ENCODE measurements at places on chromosomes 11 and 22.

GRCh38 chr11:120869516-120870011 is 154.3 kb upstream of the TBCEL start:
- DNase-seq = no peak

- no peak for DNase-seq
These were observed 36.4 kb downstream of the RAB30 start for GRCh38 chr11:83035070-83035854.

DNA sequence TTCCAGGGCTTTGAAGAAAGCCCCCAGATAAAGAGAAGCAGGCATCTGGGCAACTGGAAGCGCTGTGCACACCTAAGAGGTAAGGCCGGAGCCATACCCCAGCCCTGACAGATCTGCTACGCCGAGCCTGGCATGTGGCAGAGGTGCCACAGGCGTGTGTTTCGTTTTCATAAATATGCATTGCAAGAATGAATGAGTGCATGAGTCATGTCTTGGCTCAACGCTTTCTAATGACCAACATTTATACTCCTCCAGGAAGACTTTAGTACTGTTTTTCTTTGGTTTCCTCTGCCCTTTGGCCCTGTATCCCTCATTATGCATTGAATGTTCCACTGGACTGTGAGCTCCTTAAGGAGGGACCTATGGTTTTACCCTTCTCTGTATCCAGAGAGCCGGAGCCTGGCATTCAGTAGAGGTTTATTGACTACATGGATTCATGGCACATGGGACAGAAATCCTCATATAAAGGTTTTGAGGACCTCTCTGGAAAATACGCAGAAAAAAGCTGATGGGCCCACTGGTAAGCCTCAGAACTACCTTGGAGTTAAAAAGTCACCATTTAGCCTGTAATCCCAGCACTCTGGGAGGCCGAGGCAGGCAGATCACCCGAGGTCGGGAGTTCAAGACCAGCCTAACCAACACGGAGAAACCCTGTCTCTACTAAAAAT is 38.9 kb upstream of the CSNK2A3 start:
- no peak for DNase-seq

- DNase-seq = no peak
These were observed 100.5 kb downstream of the TTC17 start for GRCh38 chr11:43459246-43459645.

GRCh38 chr11:1285876-1286275 is 23.6 kb downstream of the TOLLIP start:
- DNase-seq = no peak

DNA sequence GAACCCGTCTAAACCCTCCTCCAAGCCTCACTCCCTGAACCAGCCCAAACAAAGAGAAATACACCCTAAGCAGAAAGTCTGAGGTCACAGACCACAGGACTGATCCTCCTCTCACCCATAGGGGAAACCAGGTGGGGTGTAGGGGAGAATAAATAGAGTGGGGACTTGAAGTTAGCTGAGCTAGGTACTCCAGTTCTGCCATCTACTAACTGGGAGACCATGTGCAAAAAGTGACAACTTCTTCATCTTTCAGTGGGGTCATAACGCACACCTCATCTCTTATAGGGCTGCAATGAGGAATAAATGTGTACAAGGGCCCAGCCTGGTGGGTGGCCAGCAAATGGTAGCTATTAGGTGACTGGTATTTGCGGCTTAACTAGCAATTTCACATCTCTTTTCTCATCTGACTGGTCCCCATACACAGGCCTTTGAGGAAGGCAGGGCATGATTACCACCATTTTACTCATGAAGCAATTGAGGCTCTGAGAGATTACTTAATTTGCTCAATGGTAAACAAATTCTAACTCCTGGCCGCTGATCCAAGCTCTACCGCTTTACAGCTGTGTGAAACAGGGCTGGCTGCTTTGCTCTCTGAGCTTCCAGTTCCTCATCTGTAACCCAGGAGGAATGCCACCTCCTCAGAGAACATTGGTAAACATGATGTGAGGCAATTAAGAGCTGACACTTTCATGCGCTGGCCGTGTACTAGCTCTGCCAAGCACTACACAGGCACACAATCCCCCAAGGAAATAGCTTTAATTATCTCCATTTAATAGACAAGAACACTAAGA is 16.6 kb downstream of the TBC1D10A start:
- DNase-seq = no peak

GRCh38 chr11:123696183-123696582 is 41.8 kb upstream of the SCN3B start:
- no peak for DNase-seq

DNA sequence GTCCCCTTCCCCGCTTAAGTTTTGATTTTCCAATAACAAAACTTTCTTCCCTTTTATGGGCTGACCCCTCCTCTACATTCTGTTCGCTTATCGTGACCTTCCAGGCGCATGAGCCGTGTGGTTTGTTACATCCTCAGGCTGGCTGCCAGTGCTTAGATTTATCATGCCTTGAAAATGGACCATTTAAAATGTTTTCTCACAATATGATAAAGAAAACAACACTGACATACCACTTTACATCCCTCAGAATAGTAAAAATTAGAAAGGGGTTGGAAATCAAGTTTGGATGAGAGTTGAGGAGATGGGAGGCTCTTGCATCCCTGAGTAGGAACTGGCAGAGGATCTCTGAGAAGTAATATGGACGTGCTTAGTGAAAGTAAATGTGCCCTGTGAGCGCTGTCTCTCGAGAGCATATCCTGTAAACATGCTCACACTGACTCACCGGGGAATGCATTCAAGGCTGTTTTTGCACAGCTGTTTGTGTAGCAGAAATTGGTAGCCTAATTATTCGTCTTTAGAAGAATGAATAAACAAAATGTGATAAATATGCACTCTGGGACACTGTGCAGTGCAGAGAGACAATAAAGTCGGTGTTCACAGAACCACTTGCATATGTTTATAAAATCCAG is 17.1 kb upstream of the TOLLIP start:
- no peak for DNase-seq

DNA sequence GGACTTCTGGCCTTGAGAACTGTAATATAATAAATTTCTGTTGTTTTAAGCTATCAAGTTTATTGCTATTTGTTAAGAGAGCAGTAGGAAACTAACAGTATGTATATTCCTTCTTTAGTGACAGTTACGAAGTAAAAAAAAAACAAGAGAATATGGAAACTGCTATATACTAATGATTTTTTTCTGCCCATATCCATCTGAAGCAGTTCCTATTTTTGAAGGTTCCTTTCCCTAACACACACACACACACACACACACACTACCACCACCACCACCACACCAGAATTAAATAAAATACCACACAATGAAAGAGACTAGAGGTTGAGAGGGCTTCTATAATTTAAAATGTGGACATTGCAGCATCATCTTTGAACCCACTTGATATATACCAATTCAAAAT is 44.4 kb upstream of the CARD18 start:
- DNase-seq = no peak

DNA sequence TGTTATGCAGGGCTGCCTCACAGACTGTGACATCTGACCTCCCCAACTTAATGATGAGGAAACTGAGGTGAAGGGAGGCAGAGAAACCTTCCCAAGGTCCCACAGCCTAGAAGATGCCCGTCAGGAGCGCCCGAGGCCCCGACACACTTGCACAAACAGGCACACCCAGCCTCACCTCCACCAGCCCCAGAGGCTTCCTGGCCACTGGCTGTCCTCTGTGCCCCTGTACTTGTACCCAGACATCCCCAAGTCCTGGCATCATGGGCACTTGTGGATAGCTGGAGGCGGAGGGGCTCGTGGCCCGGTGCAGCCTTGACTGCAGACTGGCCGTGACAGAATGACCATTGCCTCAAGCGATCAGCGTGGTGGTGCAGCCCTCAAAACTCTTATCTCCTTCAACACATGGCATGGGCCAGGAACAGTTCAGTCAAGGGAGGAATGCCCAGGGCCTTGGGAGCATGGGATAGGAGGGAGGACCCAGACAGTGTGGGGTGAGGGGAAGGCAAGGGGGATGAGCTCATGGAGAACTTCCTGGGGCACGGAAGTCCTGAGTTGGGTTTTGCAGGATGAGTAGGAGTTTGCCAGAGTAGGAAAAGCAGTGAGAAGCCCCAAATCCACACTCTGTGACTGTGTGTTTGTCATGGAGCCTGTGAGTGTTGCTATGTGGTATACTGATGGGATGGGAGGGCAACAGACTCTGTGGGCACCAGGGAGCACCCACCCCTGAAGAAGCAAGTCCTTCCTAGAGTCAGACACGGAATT is 25.8 kb upstream of the PPARA start:
- no peak for DNase-seq

- no peak for DNase-seq
These were observed 122.3 kb upstream of the BID start for GRCh38 chr22:17896586-17896985.

- DNase-seq = no peak
These were observed 364.0 kb downstream of the CASP12 start for GRCh38 chr11:104534278-104534677.

DNA sequence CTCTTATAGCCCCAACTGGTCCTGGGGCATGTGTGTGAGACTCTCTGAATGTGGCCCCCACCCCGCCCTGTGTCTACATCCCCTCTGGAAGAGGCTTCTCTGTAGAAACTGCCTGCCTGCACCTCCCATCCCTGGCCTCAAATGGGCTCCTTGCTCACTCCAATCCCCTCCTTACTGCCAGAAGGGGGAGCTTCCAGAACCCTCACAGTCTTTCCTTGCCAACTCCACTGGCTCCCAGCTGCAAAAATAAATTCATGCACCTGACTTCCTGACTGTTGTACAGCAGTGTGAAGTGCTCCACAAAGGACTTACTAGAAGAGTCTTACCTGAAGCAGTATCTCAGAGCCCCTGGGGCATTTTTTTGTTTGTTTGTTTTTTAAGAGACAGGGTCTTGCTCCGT is 15.2 kb upstream of the SERPIND1 start:
- DNase-seq = no peak

DNA sequence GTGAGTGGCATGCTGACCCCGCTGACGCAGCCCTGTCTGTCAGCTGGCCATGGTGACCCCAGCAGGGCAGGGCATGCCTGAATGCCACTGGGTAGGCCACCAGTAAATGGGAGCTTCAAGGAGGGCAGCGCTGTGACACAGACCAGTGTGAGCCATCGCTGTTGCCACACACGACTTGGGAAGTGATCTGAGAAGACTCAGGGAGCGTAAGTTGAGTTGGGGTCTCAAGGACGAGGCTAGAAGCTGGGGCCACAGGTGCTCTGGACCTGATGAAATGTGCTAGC is 28.2 kb downstream of the MPPED1 start:
- no peak for DNase-seq

GRCh38 chr11:95148938-95149337 is 59.3 kb downstream of the ENDOD1 start:
- no peak for DNase-seq

- no peak for DNase-seq
These were observed 180.2 kb downstream of the PGR start for GRCh38 chr11:100949443-100949842.

- no peak for DNase-seq
These were observed 58.2 kb downstream of the ZNF280B start for GRCh38 chr22:22450343-22450839.

DNA sequence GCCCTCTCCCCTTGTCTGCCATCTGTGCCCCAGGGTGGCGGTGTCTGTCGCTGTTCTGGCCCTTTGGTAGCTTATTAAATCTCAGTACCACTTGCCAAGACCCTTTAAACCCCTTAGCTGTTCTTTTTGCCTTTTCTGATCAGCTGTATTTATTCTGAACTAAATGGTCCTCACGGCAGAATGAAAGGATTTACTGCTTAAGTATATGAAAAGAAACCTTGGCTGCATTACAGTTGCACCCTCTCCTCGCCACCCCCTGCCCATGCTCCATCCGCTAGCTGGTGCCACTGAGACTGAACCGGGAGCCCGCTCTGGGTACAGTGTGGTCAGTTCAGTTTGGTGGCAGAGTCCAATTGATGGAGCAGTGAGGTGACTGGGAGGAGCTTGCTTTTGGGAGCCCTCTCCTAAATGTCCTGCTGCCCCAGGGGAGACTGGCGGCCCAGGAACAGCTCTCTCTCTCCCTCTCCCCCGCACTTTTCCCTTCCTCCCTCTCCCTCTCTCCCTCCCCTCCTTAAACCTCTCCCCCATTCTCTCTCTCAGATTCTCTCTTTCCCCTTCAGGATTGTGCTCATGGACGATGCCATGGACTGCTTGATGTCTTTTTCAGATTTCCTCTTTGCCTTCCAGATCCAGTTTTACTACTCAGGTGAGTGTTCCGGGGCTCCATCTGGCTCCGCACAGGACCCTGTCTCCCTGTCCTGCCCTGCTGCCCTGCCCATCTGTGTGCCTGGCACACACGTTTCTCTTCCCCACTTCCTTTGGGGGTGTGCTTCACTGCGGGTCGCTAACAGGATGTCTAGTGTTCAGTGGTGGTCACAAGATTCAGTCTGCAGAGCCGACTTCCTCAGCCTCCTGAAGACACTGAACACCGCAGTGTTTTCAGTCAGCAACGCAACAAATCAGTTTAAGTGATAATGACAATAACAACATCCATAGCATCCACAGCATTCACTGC is 21.8 kb downstream of the ARFGAP2 start:
- DNase-seq = no peak

GRCh38 chr11:113296447-113297205 is 17.8 kb upstream of the TTC12 start:
- DNase-seq = no peak

DNA sequence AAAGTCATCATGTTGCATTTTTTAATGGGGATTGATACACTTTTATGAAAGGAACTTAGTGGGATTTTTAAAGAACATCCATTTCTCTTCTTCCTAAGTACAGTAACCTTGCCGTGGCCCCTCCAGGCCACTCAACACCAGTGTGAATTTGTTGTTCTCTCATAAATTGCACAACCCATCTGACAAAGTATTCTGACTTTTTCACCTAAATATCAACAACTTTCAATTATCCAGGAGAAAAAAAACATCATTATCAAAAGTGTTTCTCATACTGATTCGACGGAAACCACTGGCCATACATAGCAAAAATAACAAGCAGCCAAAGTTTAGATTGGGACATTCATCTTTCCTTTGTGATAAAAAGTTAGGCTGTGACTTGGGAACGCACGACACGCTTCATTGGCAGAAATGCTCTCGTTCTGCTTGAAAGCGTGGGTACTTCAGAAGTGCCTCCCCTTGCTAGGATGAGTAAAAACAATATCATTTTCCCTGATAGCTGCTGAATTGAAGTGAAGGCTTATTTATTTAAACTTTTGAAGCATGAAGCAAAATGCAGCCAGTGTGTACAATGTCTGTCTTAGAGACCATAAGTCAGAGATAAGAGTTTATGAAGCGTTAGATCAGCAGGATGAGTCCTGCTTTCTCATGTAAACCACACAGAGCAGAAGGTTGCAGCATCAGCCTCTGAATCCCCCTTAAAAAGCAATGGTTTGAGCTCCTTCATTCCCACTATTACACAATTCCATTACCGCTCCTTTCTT is 20.6 kb upstream of the EIF3M start:
- no peak for DNase-seq

DNA sequence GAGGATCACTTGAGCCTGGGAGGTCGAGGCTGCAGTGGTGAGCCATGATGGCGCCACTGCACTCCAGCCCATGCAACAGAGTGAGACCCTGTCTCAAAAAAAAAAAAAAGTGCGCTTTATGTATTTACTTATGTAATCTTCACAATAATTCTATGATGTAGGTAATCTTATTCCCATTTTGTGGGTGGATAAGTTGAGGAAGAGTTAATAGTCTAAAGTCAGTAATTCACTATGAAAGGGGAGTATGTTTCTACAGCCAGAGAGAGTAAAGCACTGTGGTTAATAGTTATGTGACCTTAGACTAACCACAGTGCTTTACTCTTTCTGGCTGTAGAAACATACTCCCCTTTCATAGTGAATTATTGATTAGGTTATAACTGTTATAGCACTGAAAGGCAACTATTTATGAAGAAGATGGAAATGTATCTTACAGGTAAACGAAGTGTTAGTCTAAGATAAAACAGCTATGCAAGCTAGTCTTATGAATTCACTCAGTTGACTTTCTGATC is 11.9 kb downstream of the CTR9 start:
- DNase-seq = no peak

GRCh38 chr11:47434011-47434786 is 8.0 kb upstream of the PSMC3 start:
- no peak for DNase-seq
